ENCODE measurements at places on chromosomes 3 and 15. TPM values are rescaled to one million over a fixed set of nuclear protein-coding genes. Genes with fewer than 3 reads are reported as not detected.

DNA sequence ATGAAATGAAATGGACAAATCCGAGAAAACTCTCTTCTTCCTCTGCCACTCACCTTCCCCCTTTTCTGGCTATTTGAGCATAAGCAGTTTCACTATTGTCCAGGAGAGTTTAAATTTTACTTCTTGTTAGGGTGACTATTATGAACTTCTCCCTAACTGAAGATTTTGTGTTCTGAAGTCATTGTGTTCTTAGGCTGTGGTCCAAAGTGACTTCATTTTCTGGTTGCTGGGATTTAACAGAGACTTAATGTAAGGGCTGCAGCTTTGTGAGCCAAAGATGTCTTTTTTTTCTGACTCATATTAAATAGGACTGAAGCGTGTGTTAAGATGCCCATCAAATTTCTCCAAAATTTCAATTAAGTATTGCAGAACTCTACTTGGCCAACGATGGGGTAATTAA, 46.5 kb upstream of the FSTL1 start:
- DNase-seq: no peak

DNA sequence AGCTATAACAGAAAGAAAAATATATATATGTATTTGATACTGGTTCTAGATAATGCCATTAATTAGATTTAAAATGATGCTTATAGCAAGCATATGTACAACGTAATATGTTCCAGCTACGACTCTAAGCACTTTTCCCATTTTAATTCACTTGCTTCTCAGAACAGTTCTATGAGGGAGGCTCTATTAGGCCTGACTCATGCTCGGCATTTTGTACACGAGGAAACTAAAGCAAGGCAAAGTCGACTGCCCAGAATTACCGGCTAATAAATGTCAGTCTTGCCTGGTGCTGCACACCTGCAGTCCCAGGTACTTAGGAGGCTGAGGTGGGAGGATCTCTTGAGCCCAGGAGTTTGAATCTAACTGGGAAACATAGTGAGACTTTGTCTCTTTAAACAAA, 106.0 kb downstream of the PTPRG start:
- no peak for DNase-seq

DNA sequence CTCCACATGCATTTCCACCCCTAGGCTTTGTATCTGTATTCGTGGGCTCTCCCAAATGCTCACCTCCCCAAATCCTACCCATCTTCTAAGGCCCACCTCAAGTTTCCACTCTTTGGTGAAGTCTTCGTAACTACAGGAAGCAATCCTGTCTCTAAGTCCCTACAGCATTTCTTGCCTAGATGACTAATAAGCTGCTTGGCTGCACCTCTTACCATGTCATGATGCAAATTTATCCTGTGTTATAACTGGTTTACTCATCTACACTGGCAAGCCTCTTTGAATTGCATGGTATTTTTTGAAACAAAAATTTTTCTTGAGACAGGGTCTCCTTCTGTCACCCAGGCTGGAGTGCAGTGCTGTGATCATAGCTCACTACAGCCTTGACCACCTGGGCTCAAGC, 73.3 kb downstream of the SETMAR start:
- no peak for DNase-seq

- DNase-seq: no peak
These were observed 7.2 kb downstream of the CLCN2 start for GRCh38 chr3:184354121-184354728.

- no peak for DNase-seq
These were observed 2.3 kb downstream of the PPCDC start for GRCh38 chr15:75025548-75026260.

FOXB1 gene
- total RNA-seq: not detected

UQCRC1 gene
- 163 TPM for total RNA-seq
